ENCODE measurements at places on chromosomes 13 and 19.

DNA sequence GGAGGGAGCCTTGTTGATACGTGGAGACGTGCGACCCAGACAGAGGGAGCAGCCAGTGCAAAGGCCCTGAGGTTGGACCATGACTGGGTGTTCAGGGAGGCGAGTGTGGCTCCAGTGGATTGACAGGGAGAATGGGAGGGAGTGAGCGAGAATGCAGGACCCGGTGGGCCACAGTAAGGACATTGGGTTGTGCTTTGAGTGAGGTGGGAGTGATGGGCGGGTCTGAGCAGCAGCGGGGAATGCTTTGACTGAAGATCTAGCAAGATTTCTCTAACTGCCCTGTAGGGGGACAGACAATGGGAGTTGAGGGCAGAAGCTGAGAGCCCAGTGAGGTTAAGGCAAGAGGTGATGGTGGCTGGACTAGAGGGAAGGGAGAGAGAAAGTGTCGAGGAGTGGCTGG, 7.7 kb upstream of the NANOS2 start:
- no peak for DNase-seq

- no peak for DNase-seq
Measured at GRCh38 chr19:12346896-12347295, 13.5 kb upstream of the ZNF563 start.

- no peak for DNase-seq
Measured at GRCh38 chr13:29484796-29485195, 110.7 kb downstream of the SLC7A1 start.

GRCh38 chr13:109028624-109029023, 399.2 kb downstream of the MYO16 start:
- DNase-seq = no peak

GRCh38 chr13:23558675-23559536, 11.3 kb upstream of the TNFRSF19 start:
- DNase-seq = peak; percentile 95

DNA sequence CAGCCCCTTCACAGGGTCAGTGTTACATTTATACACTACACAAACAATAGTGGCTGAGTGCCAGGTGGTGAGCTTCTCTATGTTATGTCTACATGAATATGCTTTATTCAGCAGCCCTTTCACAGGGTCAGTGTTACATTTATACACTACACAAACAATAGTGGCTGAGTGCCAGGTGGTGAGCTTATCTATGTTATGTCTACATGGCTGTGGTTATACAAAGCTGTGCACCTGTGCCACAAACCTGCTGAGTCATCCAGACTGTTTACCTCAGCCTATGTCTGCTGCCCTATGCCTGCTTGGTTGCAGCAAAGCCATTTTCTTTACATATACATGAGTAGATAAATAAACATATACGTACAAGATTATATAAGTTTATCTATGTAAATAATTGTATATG, 76.5 kb downstream of the ZNF726 start:
- DNase-seq = no peak

DNA sequence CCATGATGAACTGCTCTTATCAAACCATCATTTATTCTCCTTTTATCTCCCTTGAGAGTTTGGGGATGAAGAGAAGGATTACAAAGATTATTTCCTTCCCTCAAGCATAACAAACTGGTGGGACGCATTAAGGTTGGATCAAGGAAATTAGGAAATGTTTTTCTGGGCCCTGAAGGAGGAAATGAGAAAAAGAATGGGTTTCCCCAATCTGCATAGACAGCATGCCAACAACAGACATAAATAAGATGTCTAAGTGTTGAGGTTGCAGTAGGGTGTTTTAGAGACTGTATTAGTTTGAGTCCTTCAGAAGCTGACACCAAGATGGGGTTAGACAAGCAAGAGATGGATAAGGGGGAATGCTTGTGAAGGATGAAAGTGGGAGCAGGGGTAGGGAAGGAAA, 7.3 kb downstream of the EPSTI1 start:
- DNase-seq = no peak

DNA sequence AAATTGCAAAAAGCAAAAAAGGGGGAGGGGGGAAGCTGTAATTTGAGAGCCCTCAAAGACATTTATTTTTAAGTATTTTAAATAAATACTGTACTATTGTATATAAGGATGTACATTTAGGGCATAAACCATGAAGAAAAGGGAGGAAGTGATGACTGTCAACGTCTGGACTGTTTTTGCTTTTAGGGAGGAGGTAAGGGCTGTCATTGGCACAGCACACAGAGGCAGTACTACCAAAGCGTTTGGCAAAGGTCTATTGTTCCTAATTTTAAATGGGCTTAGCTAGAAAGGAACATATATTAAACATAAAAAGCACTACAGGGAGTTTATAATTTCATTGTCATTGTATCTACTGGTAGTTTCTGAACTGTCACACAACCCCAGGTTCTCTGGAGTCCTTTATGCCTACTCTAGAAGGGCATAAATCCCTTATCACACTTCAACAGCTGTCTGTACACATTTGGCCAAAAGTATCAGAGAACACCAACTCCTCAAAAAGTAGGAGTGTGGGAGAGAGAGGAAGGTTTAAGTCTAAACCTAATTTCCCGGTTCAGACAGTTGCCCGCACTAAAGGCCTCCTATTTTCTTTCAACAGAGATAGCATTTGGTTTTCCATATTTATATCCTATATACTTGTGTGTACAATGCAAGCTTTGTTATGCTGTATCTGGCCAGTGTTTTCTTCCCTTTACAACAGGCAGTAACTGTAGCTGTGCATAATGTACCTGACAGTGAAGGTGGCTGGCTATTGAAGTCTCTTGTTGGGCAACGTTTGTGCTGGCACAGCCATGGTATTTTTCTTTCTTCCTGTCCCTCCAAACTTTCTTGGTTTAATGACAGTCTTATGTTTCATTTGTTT, 406.2 kb downstream of the KLF5 start:
- DNase-seq = no peak

DNA sequence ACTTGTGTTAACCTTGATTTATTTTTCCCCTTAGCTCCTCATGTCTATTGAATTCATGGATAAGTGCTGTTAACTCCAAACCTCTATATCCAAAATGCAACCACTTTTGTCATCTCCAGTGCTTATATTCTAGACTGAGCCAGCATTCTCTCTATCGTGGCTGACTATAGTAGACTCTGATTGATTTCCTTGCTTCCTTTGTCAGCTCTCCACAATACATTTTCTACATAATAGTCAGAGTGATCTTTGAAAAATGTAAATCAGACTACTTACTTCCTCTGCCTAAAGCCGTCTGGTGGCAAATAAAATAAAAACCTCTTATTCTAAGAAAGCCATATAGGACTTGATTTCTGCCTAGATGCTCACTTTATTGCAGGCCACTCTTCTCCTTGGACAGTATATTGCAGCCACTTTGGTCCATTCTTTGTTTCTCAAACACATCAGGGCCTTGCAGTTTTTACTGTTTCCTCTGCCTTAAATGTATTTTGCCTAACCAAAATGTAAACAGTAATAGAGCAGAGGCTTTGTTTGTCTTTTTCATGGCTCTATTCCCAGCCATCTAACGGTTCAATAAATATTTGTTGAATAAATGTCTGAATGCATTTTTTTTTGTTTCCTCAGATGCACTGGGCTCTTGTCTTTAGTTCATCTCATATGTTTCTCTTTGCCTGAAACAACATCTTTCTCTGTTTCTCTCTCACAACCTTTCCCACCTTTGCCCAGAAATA, 243.6 kb upstream of the CSNK1A1L start:
- no peak for DNase-seq

DNA sequence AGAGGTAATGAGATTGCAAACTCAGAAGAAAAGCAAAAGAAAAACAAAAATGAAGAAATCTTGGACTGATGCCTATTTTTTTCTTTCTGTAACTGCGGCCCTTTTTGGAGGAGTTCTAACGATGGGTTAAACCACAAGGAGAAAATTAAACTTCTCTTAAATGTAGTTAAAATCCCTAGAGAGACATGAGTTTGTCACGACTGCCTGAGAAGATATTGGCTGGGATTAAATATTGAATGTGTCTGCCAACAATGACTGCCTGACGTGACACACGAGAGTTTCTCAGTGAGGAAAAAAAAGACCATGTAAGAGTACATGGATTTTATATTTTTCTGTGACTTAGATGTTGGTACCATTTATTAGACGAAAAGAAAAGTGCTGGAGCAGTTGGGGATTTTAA, 1013.4 kb downstream of the PCDH9 start:
- no peak for DNase-seq

GRCh38 chr13:32125221-32125689, 93.7 kb downstream of the FRY start:
- DNase-seq = no peak

DNA sequence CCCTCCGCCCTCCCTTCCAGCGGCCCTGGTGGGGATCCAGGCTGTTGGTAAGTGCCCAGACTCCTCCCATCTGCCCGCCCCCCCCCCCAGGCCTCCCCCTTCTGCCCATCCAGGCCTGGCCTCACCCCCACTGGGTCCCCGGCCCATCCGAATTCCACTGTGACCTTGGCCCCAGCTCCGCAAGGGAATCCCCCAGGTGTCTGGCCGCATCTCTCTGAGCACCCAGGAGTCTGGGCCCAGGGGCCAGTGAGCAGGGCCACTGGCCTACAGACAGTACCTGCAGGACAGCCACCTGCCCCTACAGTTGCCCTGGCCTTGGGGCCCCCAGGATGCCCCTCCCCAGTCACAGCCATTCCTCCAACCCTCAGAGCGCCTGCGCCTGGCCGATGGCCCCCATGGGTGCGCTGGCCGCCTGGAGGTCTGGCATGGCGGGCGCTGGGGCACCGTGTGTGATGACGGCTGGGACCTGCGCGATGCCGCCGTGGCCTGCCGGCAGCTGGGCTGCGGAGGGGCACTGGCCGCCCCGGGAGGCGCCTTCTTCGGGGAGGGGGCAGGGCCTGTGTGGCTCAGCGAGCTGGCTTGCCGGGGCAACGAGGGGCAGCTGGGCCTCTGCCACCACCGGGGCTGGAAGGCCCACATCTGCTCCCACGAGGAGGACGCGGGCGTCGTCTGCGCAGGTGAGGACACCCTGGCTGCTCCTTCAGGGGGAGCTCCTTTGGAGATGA, 912 bp downstream of the SSC5D start:
- DNase-seq = peak; percentile 44

DNA sequence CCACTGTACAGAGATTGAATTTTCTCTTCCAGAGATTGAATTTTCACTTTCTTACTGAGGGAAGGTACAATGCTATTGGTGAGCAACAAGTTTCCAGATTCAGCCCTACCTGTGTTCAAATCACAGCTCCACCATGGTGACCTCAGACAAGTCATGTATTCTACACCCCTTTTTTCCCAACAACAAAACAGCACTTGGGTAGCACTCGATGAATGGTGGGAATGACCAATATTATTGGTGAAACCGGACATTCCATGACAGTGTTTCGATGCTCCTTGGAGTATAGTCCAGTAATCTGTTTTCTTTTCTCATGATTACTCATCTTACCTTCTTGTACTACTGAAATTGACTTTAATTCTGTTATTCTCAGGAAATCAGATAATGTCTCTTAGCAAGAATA, 266.2 kb upstream of the SOX21 start:
- DNase-seq = no peak

GRCh38 chr13:66536746-66537145, 693.4 kb downstream of the PCDH9 start:
- DNase-seq = no peak

- DNase-seq = no peak
Measured at GRCh38 chr13:37950016-37950415, 80.4 kb upstream of the TRPC4 start.

DNA sequence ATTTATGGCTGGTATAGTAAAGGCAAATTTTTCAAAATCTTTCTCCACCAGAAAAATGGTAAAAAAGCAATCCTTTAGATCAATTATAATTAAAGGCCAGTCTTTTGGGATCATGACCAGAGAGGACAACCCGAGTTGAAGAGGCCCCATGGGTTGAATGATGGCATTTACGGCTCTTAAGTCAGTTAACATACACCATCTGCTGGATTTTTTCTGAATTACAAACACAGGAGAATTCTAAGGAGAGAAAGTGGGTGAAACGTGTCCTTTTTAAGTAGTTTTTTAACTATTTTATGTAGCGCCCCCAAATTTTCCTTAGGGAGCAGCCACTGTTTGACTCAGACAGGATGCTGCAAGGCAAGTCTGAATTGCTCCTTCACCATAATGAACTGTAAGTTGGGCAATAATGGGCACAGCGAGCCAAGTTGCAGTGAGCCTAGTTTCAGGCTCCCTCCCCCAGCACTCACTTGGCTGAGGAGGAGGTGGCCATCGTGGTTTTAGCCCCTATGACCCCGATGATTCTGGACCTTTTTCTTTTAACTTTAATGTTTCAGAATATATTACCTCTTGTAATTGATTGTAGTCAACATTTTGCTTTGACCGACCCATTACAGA, 13.6 kb upstream of the ZNF611 start:
- DNase-seq = peak; percentile 36

DNA sequence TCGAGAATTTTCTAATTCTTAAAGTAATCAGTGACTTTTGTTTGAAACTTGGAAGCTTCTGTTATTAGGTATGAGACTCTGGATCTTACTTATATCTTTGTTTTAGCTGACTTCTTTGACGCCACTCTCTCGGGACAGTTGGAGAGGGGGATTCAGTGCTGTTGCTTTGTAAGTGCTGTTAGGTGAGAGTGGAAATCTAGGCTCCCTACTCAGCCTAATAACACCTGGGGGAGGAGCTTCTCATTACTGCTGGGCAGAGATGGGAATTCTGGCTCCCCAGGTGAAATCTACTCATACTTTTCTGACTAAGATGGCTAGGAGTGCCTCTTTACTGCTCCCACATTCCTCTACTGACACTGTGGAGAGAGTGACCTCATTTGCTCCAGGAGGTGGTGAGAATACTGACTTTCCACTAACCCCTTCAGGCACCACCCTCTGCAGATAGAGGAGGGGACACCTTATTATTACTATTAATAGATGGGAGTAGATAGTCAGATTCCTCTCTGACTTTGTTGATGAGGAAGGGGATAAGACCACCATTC, 324.9 kb upstream of the SPRY2 start:
- DNase-seq = no peak

GRCh38 chr13:50594276-50595051, 249.0 kb downstream of the DLEU7 start:
- no peak for DNase-seq

GRCh38 chr13:100131863-100132574, 43.1 kb downstream of the PCCA start:
- peak; percentile 95 for DNase-seq

GRCh38 chr13:32316028-32316339, 676 bp downstream of the BRCA2 start:
- DNase-seq = no peak

DNA sequence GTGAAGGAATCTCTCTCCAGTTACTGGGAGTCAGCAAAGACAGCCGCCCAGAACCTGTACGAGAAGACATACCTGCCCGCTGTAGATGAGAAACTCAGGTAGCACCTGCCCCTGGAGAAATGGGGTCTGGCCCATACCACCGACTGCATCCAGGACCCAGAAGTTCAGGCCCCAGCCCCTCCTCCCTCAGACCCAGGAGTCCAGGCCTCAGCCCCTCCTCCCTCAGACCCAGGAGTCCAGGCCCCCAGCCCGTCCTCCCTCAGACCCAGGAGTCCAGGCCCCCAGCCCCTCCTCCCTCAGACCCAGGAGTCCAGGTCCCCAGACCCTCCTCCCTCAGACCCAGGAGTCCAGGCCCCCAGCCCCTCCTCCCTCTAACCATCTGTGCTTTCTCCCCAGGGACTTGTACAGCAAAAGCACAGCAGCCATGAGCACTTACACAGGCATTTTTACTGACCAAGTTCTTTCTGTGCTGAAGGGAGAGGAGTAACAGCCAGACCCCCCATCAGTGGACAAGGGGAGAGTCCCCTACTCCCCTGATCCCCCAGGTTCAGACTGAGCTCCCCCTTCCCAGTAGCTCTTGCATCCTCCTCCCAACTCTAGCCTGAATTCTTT, 3.0 kb downstream of the APOC2 start:
- DNase-seq = no peak

GRCh38 chr13:19083340-19083739, 98.3 kb downstream of the TUBA3C start:
- no peak for DNase-seq

Measured in AG08395 (cell line).